Spleen (tissue), 13 donors: ENCODE measurements at places on chromosomes 2 and 18.

DNA sequence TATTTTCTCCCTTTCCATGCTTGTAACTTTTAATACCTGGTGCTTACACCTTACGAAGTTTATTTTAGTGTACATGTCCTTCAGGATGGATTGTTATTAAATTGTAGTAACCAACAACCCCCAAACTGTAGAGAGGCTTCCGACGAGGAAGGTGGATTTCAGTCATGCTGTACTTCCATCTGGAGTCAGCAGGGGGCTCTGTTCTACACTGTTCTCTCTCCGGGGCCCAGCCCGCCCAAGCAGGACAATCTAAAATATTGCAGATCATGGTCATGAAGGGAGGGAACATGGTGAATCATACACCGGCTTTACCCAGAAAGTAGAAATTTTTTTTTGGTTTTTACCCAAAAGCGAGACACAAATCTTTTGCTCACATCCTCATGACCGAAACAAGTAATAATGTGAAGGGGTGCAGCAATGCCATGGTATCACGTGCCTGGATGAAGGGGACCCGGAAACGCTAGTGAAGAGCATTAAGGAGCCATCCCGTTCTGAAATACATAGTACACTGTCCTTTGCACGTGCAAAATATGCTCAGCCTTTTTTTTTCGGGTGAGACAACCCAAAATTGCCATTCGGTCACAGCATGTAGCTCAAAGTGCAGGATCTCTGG, 884.8 kb downstream of the EPHA4 start:
- peak; percentile 77 for DNase-seq

DNA sequence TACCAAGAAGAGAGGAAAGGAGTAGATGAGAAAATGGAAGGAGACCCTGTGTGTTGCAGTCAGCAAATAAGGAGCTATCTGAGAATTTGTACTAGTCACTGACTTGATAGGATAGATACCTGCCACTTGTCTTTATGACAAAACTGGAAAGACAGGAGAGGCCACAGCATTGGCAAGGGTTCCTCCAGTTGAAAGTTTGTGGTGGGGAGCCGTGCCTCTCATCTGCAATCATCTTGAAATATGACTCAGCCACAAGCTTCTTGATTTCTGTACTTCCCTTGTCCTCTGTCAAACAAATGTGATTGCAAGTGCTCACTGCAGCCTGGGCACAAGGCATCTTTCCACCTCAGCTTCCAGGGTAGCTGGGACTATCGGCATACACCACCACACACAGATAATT, 99.1 kb downstream of the GREB1L start:
- DNase-seq, result no peak

DNA sequence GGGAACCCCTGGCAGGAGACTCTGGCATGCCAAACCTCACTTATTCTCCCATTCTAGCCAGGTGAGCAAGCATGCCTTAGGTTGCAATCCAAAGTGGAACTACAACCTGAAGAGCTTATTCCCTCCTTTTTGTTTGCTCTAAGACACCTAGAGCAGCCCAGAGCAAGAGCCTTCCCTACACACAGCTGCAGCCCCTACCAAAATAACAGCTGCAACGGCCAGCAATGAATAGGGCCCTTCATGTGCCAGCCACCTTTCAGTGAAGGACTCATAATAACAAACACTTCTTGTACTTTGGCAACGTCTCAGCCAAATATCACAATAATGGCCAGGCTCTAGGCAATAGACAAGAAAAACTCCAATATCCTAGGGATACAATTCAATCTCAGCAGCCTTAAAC, 178.7 kb downstream of the ALK start:
- no peak for DNase-seq

- peak; percentile 88 for DNase-seq
Measured at GRCh38 chr2:65186872-65187851, 40.5 kb upstream of the ACTR2 start.

DNA sequence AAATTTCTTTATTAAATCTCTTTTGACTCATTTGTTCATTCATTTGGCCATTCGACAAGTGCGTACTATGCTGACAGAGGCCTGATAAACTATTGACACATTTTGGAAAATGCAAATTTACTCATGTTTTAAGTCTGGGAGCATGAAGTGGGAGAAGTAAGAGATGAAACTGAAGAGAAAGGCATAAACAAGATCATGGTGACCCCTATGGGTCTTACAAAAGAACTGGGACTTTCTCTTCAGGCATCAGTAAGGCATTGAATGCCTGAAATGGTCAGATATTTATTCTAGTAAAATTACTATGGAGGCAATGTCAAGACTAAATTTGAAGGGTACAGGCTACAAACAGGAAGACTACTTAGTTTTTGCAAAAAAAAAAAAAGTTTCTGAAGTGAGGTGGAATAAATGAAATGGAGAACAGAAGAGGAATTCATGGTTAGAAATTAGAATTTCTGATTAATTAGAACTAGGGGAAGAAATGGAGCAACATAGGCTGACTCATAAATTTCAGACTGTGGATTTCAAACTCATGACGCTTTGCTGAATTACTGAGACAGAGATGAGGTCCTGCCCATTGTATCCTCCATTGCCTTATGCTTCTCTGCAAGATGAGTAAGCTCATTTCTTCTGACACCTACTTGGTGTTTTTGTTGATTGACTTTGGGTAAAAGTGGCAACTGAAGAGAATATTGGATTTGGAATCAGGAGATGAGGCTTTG, 32.7 kb downstream of the VSNL1 start:
- no peak for DNase-seq

DNA sequence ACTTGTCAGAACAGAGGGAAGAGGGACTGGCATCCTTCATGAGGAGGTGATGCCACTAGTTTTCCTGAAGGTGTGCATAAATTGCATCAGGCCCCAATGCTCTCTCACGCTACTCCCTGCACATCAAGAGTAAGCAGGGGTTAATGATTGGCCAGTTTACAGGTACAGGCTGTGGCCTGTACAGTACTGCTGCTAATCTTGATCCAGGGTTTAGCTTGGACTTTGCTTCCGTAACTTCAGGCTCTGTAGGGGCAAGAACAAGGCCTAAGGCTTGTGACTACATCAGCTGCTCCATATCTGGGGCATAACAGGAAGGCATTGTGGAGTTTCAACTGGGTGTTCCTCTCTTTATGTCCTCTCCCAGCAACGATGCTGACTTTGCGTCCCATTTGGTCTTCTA, 96.8 kb upstream of the FZD7 start:
- no peak for DNase-seq

DNA sequence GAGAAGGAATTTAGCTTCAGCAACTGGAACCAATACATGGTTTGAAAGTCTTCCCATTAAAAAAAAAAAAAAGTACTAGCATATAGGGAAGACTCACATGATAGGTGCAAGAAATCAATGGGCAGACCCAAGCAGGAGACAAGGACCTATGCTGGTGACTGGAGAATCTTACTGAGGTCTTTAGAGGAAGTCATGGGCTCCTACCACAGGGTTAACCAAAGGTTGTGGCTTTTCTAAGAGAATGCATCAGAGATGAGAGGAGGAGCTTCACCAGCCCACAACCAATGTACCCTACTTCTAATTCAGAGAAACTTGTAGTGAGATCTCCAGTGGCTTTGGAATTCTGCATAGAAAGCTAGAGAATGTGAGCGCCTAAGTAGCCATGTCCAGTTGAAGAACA, 207.4 kb downstream of the NCKAP5 start:
- DNase-seq, result no peak

DNA sequence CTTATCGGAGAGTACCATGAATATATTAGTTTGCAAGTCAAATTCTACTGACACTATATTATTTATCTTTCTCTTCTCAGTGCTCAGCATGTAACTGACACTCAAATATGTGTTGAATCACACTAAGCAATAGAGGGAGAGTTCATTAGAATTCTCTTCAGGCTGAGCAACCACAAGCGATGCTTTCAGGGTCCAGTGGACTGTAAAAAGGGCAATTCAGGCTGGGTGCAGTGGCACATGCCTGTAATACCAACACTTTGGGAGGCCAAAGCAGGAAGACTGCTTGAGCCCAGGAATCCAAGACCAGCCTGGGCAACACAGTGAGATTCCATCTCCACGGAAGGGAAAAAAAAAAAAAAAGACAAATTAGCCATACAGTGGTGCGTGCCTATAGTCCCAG, 16.3 kb downstream of the PDE6D start:
- no peak for DNase-seq

GRCh38 chr2:33210626-33211025, 263.9 kb downstream of the LTBP1 start:
- DNase-seq, result no peak

DNA sequence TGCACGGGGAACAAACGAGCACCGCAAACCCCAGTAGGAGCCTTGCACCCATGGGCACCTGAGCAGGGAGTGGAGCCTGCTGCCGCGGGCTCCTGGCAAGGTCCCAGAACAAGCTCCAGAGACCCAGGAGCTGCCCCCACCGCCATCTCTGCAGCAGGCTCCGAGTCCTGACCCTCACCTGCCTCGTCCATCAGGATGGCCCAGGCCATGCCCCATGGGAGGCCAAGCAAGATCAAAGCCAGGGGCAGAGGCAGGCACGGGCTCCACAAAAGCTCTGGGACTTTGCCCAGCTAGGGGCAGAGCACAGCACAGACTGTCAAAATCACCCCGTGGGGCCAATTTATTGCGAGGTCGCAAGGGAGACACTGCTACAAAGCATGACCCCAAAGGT, 43.6 kb downstream of the GPC1 start:
- DNase-seq, result no peak
